ENCODE measurements at places on chromosomes 13 and 19.

GRCh38 chr19:47891923-47892666 lies 6.0 kb upstream of the SULT2A1 start:
- no peak for DNase-seq

DNA sequence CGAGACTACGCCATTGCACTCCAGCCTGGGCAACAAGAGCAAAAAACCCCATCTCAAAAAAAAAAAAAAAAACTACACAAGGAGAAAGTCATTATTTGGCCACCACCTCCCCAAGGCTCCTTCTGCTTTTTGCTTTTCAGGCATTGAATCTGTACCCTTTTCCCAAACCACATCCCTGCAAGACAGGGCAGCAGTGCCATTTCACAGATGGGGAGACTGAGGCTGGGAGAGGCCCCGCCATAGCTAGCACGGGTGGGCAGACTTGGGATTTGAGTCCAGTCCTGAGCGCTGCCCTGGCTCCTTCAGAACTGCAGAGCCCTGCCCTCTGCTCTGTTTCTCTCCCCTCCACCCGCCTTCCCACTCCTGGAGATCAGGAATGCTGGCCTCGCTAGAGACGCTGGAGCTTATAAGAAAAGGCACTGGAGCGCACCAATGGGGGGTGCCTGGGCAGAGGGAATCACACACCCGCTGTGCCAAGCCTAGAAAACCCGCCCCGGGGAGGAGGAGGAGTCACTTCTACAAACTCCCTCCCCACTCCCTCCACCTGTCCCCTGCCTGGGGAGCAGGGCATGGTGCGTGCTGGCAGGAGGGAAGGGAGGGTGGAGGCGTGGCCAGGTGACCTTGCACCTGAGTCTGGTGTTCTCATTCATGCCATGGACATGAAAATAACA lies 17.6 kb downstream of the TJP3 start:
- no peak for DNase-seq

DNA sequence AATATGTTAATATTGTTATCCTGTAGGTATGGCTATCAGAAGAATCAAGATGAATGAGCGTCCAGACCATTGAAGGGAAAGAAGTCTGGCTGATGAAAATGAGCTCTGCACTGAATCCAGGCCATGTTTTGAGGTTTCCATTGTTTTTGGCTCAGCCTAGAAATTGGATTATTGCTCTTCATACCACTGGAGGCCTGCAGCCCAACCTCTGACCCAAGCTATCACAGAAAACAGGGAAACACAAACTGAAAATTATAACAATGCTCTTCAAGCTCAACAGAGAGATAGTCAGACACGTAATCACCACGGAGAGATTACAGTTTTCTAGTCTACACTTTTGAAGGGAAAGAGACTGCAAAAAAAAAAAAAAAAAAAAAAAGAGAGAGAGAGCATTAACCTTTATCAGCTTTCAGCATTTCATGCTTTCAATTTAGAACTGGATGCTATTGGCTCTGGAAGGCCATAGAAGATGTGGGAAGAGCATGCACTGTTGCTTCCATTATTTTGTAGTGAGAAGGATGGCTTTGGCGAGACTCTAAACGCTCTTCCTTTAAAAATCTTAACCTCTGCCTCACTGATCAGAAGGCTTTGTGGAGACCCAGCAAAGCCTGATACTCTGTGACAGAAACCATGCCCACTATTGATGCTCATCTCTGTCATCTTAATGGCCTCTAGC lies 10.8 kb downstream of the EDNRB start:
- DNase-seq: no peak

- no peak for DNase-seq
These were observed 1328.8 kb downstream of the OLFM4 start for GRCh38 chr13:54357284-54357933.

DNA sequence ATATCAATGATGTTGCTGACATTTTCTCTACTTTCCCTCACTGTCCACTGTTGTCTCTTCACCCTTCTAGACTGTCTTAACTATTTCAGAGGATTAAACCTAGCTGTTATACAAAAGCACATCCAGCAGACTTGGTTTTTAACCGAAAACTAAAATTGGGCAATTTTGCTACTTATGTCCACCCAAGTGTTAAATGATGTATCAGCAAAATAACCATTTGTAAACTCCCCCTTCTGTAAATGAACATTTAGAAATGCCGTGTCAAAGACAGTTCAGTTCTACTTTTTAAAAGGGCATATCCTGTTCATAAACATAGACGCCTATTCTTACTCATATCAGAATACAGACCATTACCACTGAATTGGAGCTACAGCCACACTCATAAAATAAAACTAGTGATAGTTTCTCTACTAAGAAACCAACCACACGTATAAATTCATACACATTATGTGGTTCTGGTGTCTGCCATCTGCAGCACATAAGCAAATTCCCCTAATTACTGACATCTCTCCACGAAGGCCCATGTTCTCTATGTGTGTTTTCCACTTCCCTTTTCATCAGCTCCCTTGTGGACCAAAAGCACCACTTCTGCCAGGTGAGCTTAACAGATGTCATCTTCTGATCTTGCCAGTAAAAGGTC lies 1091.8 kb downstream of the PCDH9 start:
- no peak for DNase-seq

DNA sequence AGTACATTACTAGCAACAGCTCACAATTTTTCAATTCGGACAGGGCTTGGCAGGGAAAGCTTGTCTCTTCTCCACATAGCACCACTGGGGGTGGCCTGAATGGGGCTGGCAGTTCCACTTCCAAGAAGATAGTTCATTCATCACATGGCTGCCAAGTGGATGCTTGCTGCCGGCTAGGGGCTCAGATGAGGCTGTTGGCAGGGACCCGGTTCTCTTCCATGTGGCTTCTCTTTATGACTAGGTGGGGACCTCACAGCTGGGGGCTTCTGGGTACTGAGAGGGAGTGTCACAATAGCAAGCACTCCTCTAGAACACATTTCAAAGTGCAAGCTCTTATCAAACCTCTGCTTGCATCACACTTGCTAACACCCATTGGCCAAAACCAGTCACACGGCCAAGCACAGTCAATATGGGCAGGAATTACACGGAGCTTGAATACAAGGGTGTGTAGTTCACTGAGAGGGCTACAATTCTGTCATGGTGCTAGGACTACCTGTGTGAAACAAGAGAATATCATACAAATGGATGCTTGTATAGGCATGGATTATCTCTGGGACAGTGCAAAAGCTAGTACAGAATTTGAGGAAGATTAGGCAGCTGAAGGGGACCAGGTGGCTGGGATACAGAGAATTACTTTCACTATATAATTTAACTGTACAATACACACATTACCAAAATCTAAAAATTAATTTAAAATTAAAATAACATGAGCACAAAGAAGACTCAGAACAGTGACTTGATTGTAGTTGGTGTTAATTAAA lies 32.3 kb downstream of the ATP7B start:
- DNase-seq: no peak

GRCh38 chr13:96388598-96388997 lies 298.7 kb downstream of the HS6ST3 start:
- DNase-seq: no peak

DNA sequence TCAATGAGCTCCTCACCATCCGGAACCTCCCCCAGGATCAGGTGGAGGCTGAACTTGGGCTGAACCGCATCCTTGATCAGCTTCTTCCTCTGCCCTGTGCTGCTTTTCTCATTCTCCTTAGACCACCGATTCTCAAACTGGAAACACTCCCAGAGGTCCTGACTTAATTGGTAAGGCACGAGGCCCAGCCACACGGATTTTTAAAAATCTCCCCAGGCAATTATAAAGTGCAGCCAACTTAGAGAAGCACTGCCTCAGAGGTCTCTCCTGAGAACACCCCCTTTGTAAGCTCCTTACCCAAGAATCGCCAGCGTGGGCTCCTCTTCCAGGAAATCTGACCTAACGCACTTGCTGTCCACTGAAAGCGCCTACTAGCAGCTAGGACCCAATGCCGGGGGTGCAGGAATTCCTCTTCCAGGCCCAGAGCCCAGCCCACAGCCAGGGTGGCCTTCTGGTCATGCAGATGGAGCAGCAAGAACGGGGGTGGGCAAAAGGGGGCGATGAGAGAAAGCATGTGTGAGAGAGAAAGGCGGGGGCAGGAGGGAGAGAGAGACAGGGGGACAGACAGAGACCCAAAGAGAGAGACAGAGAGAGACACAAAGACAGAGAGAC lies 66.9 kb upstream of the CACNA1A start:
- DNase-seq: no peak

DNA sequence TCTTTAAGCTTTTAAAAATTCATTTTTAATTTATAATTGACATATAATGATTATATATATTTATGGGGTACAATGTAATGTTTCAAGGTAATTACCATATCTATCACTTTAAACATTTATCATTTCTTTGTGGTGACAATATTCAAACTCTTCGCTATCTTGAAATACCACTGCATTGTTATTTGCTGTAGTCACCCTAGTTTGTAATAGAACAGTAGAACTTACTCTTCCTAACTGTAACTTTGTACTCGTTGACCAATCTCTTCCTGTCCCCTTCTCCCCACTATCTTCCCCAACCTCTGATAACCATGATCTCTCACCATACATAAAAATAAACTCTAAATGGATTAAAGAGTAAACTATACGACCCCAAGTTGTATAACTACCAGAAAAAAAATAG lies 20.4 kb downstream of the COG6 start:
- no peak for DNase-seq

GRCh38 chr13:99985241-99985874 lies 3.8 kb downstream of the ZIC2 start:
- no peak for DNase-seq

All from activated CD8-positive, alpha-beta memory T cell treated with anti-CD3 and anti-CD28 coated beads, Interleukin-2, amount 50 U/mL, for 4 hours (primary cell).